ENCODE measurements at places on chromosomes 2 and 18. TPM values are rescaled to one million over a fixed set of nuclear protein-coding genes. Genes with fewer than 3 reads are reported as not detected.

The MITD1 gene
- total RNA-seq: 23.5 TPM

The UGT1A4 gene
- total RNA-seq: not detected

The SKOR2 gene
- not detected for total RNA-seq

The SP140 gene
- not detected for total RNA-seq

The RPRM gene
- total RNA-seq: 0.09 TPM

The MBOAT2 gene
- total RNA-seq: 40.6 TPM

The NT5C1B gene
- not detected for total RNA-seq

The SCN7A gene
- not detected for total RNA-seq

Data from A549 treated with ZK216348 at 1 μM for 4 hours (cell line).